H9 (cell line): ENCODE measurements at places on chromosomes 16 and 17. TPM values are rescaled to one million over a fixed set of nuclear protein-coding genes. Genes with fewer than 3 reads are reported as not detected.
A peak's percentile ranks its signal among the peaks of the same experiment; 100 is the strongest.

GRCh38 chr16:87927195-87927562, 9.2 kb downstream of the CA5A start:
- H3K4me3 ChIP-seq = no peak overlapping the region
- no peak overlapping the region for H3K27ac ChIP-seq
- DNase-seq = no peak
- no peaks in the 10 kb centered on the region for H3K27me3 ChIP-seq
- no peaks in the 10 kb centered on the region for H3K4me1 ChIP-seq

ABI3 gene
- 2.1 and 2.4 TPM in 2 replicates for total RNA-seq

ANKRD40CL gene
- not detected in 2 replicates for total RNA-seq

GRCh38 chr17:77601054-77601979, 357.2 kb upstream of the TNRC6C start:
- H3K4me1 ChIP-seq = no peaks in the 10 kb centered on the region
- DNase-seq = peak; percentile 26
- H3K4me3 ChIP-seq = no peak overlapping the region
- no peak overlapping the region for H3K27ac ChIP-seq
- no peaks in the 10 kb centered on the region for H3K36me3 ChIP-seq
- H3K27me3 ChIP-seq = no peaks in the 10 kb centered on the region

DNA sequence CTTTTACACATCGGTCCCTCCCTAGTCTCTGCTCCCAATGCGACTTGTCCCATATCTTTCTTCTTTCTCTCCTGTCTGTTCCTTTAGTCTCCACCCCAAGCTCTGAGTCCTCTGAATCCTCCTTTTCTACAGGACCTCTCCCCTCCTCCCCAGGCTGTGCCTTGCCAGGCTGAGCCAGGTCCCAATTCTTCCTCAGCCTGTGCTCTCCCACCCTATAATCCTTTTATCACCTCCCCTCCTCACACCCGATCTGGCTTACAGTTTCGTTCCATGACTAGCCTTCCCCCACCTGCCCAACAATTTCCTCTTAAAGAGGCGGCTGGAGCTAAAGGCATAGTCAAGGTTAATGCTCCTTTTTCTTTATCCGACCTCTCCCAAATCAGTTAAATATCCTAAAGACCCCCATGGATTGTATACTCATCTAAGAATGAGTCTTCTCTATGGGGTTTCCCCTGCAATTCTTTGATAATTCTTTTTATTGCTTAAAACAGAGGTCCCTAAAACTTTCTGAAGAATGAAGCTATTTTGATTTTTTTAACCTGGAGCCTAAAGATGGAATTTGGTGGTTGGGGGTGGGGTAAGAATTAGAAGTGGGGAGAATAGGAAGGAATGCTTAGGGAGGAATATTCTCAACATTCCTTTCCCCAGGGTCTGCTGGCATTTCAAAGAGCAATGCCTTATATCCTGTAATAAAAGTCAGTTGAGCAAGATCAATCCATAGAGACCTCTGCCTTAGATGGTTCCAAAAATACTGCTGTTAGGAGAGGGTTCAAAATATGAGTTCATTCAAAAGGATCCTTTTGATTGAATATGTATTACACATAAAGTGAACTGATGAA, 102.8 kb downstream of the MYO1D start:
- no peak for DNase-seq
- H3K36me3 ChIP-seq = peaks cover 4% of the 10 kb centered on the region; the same call in 1 of the 2 replicates
- H3K27me3 ChIP-seq = no peaks in the 10 kb centered on the region
- no peak overlapping the region for H3K4me3 ChIP-seq
- no peak overlapping the region for H3K27ac ChIP-seq
- H3K4me1 ChIP-seq = peaks cover 2% of the 10 kb centered on the region; the same call in 1 of the 2 replicates

DNA sequence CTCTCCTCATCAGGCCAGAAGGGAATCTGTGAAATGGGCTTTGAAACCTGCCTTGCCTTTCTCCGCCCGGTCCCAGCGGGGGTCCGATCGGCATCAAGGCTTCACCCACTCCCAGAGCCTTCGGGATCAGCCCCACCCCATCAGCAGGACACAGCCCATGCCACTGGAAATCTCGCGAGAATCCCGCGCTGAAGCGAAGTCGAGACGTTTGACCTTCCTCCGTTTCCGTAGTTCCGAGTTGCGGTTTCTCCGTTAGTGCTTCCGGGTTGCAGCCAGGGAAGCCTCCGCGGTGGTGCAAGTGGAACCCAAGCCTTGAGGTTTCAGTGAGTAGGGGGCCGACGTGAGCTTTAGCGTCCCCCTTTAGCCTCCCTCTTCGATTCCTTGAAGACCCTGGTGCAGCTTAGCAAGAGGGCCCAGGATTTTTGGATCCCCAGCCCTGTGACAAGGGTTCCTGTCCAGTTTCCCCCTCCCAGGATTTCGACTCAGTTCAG, at the start of gene COASY:
TSS of gene COASY (plus strand) at position 252 of the 491 bp plus-strand sequence. CDS start 475 bp downstream, outside the sequence.
- H3K4me3 ChIP-seq = peak within 1 kb of the TSS; percentile 94
- H3K27ac ChIP-seq = no peak within 1 kb of the TSS
- no peaks in the 10 kb centered on the region for H3K27me3 ChIP-seq
- peak; percentile 99 for DNase-seq

KRTAP4-3 gene
- not detected in 2 replicates for total RNA-seq

DNA sequence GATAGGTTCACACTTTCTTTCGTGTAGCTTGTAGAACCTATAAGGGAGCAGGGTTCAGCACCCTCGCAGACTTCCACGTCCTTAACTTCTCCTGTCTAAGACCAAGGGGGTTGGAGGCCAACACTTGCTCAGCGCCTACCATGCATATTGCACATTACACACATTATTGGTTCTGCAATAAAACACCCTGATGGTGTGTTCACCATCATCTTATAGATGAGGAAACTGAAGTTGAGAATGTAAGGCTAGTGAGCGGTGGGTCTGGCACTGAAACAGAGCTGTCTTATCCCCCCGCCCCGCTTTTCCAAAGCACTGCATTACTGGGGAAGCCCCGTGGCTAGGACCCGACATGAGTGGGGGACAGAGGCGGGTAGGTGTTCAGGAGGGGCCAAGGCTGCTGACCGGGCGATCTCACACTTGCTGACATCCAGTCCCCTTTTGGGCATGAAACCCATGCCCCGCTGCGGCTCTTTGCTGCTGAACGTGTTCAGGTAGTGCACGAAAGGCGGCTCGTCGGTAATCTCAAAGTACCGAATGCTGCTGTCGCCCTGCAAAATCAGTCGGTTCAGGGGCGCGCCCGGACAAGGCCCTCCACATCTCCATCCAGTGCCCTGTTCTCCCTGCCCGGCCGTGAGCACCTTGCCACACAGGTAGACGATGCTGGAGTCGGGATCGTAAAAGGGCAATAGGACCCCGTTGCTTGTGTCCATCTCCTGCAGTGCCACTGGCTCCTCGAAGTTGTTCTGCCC, 6.2 kb downstream of the CORO6 start:
- no peak overlapping the region for H3K27ac ChIP-seq
- H3K27me3 ChIP-seq = peaks cover 11% of the 10 kb centered on the region
- peak overlapping the region; percentile 86 for H3K4me3 ChIP-seq
- no peaks in the 10 kb centered on the region for H3K36me3 ChIP-seq
- H3K4me1 ChIP-seq = peaks cover 3% of the 10 kb centered on the region; the same call in 1 of the 2 replicates

DNA sequence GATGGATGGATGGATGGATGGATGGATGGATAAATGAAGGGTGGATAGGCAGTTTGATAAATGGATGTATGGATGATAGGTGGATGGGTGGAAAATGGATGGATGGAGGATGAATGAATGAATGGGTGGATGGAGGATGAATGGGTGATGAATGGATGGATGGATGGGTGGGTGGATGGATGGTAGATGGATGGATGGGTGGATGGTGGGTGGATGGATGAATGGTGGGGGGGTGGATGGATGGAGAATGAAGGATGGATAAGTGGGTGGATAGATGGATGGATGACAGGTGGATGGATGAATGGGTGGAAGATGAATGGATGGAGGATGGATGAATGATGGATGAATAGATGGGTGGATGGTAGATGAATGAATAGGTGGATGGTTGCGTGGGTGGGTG, 70.1 kb upstream of the BCO1 start:
- H3K4me1 ChIP-seq = no peaks in the 10 kb centered on the region
- no peaks in the 10 kb centered on the region for H3K27me3 ChIP-seq
- no peak overlapping the region for H3K27ac ChIP-seq
- no peaks in the 10 kb centered on the region for H3K36me3 ChIP-seq

GRCh38 chr16:68274441-68274840, 10.1 kb downstream of the SLC7A6 start:
- H3K4me3 ChIP-seq = no peak overlapping the region
- peaks cover 28% of the 10 kb centered on the region for H3K36me3 ChIP-seq
- no peak overlapping the region for H3K27ac ChIP-seq
- DNase-seq = no peak

SEZ6L2 gene
- total RNA-seq = 44.7 and 50.8 TPM in 2 replicates
